IMR-90 (cell line): ENCODE measurements at places on chromosomes 5 and 9. TPM values are rescaled to one million over a fixed set of nuclear protein-coding genes. Genes with fewer than 3 reads are reported as not detected.

CCNI2 gene
- total RNA-seq, result not detected in 2 replicates

DRD1 gene
- total RNA-seq, result 0.18 and 0.28 TPM in 2 replicates

DNA sequence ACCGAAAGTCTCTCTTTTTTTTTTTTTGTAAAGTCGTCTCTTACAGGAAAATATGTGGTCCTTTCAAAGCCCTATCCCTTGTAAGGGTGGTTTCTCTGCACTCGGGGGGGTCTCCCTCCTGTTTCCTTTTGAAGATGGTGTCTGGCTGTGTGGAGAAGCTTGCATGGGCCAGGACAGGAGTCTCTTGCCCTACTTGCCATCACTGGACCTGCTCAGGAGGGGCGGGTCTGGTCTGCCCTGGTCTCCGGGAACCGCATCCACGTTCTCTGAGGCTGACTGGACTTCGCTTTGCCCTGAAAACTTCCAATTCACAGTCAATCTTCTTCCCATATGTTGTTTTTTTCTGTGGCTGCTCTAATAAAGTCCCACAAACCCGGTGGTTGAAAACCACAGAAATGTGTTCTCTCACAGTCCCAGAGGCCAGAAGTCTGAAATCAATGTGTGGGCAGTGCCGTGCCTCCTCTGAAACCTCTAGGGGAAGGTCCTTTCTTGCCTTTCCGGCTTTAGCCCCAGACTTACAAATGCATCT lies 92.9 kb upstream of the IER5L start:
- no peak overlapping the region for H3K27ac ChIP-seq
- H3K27me3 ChIP-seq, result peaks cover 26% of the 10 kb centered on the region
- no peak overlapping the region for H3K4me3 ChIP-seq
- H3K36me3 ChIP-seq, result no peaks in the 10 kb centered on the region
- peak; percentile 44 for DNase-seq

DNA sequence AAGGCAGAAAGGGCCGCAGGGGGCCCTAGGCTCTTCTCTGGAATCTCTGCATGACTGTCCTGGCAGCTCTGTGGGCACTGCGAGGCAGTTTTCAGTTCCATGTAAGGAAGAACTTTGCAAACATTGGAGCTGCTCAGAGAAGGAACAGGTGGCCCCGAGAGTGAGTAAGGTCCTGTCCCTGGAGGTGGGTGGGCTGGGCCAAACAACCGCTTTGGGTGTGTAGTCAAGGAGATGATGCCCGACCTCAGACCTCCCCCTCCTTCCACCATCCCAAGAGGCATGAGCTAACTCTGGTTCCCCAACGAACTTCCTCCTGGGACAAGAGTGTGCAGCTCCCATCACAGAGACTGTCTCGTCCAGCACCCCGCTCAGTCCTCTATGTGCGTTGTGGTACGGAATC lies 20.5 kb downstream of the CSF1R start:
- no peaks in the 10 kb centered on the region for H3K36me3 ChIP-seq
- peaks cover 33% of the 10 kb centered on the region for H3K4me1 ChIP-seq
- DNase-seq, result peak; percentile 15
- H3K27ac ChIP-seq, result peak overlapping the region; percentile 48; the same call in 1 of the 2 replicates

- no peaks in the 10 kb centered on the region for H3K27me3 ChIP-seq
- no peak overlapping the region for H3K27ac ChIP-seq
- H3K4me3 ChIP-seq, result no peak overlapping the region
- H3K4me1 ChIP-seq, result peaks cover 5% of the 10 kb centered on the region; the same call in 1 of the 2 replicates
- H3K36me3 ChIP-seq, result no peaks in the 10 kb centered on the region
These were observed 105.8 kb upstream of the PCSK1 start for GRCh38 chr5:96538808-96539250.

CMYA5 gene
- total RNA-seq, result 0.83 and 0.90 TPM in 2 replicates

GRCh38 chr9:125609744-125610143 lies 97.3 kb downstream of the MAPKAP1 start:
- DNase-seq, result no peak
- H3K36me3 ChIP-seq, result no peaks in the 10 kb centered on the region
- no peak overlapping the region for H3K4me3 ChIP-seq
- no peak overlapping the region for H3K27ac ChIP-seq
- peaks cover 2% of the 10 kb centered on the region for H3K4me1 ChIP-seq

SLC1A1 gene
- 3.9 and 4.1 TPM in 2 replicates for total RNA-seq

PRDM9 gene
- total RNA-seq, result not detected in 2 replicates
